ENCODE measurements at places on chromosomes 12 and 14.
A peak's percentile ranks its signal among the peaks of the same experiment; 100 is the strongest.

DNA sequence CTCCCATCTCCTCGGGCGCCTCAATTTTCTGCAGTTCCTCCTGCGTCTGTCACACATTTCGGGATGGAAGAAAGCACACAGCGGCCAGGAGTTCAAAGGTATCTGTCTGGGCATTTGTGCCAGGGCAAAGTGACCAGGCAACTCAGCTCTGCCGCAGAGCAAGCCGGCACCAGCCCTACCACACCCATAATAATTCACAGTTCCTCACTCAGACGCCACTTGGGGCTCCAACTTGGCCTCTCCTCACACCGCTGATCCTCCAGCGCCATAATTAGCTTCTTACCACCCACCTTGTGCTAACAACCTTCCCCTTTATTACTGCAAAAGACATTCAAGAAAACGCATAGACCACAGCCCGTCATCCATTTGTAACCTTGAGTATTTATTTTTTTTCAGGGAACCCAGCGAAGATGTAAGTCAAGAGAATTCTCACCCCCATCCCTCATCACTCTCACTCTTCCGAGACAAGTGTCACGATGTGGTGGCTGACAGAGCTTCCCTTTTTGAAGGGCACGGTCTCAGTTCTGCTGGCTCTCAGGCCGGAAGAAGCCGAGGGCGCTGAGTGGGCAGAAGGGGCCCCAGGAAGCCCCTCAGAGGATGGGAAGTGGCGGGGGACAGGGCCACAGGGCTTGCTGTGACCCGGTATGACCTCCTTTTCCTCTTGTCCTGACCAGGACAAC, 25.2 kb upstream of the NCOR2 start:
- DNase-seq: no peak

GRCh38 chr14:68956724-68957123, 22.4 kb downstream of the ACTN1 start:
- DNase-seq: no peak

DNA sequence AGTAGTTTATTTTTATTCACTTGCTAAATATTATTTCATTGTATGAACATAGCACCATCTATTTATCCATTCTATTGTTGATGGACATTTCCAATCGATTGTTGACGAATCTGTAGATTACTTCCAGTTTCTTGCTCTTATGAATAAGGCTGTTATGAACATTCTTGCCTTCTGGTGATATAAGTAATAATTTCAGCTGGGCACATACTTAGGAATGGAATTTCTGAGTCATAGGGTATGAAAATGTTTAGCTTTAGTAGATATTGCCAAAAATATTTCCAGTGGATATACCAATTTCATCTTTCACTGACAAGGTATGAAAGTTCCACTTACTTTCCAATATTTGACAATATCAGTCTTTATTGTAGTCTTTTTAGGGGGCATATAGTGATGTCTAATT, 468.5 kb downstream of the ETNK1 start:
- DNase-seq: peak; percentile 46

- DNase-seq: no peak
These were observed 138.0 kb downstream of the C12orf75 start for GRCh38 chr12:105468464-105468863.

DNA sequence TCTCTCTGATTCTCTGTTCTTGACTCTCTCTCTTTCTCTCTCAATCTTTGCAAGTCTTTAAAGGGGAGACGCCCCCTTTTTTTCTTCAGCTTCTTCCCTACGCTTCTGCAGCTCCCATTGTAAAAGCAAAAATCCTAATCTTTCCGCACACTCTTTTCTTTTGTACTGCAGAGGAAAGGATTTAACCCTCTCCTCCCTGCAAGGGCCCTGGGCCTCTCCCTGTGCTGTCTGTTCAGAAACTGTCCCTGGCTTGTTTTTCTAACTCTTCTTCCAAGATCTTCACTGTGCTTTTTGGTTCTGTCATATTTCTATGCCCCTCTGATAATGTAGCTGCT, 10.9 kb upstream of the SALL2 start:
- no peak for DNase-seq

GRCh38 chr14:51554339-51554920, 97.3 kb upstream of the FRMD6 start:
- DNase-seq: peak; percentile 94

GRCh38 chr12:28033538-28033915, 61.0 kb upstream of the PTHLH start:
- peak; percentile 65 for DNase-seq

All from HCEC 1CT (cell line).